ENCODE measurements at places on chromosomes 7 and 10. TPM values are rescaled to one million over a fixed set of nuclear protein-coding genes. Genes with fewer than 3 reads are reported as not detected.
A peak's percentile ranks its signal among the peaks of the same experiment; 100 is the strongest.

GRCh38 chr7:99497766-99498545 lies 2.1 kb downstream of the ZNF394 start:
- peaks cover 17% of the 10 kb centered on the region for H3K4me1 ChIP-seq
- H3K27ac ChIP-seq = no peak overlapping the region
- H3K27me3 ChIP-seq = no peaks in the 10 kb centered on the region
- peak overlapping the region; percentile 94 for H3K4me3 ChIP-seq

DNA sequence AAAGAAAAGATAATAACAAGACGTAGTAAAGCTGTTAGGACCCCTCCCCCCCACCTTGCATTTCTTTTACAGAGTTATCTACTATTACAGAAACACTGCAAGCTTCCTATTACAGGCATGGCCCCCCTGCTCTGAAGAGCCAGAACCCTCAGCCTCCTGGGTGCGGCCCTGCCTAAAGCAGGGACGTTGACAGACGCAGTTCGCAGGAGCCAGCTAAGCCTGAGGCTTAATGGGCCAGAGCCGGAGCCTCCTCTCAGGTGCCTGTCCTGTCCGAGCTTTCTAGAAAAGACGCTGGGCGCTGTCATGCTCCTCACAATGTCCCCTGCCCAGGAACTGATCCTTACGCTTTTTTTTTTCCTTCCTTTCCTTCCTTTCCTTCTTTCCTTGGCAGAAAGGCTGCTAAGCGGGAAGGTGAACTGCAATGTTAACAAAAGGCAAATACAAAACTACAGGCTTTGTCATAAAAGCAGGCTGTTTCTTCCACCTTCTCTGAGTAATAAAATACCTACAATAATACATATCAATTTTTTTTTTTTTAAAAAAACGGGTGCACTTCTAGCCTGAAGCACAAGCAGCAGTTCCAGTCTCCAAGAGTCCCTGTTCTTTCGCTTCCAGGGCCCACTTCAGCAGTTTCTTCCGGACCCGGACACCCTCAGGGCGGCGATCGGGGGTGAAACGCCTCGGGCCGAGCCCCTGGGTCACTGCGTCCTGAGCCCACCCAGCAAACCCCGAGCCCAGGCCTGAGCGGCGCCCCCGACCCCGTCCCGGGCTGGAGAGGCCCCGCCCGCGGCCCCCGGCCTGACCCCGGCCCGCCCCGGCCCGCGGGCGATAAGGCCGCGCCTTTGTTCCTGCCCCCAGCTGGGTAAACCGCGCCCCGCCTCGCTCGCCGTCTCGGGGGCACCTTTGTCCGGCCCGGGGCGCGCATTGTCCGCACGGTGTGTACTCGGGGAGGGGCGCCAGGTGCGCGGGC lies 11.2 kb downstream of the MNX1 start:
- DNase-seq = no peak
- H3K27ac ChIP-seq = no peak overlapping the region
- H3K4me3 ChIP-seq = no peak overlapping the region
- no peaks in the 10 kb centered on the region for H3K36me3 ChIP-seq
- H3K4me1 ChIP-seq = peaks cover 17% of the 10 kb centered on the region

DNA sequence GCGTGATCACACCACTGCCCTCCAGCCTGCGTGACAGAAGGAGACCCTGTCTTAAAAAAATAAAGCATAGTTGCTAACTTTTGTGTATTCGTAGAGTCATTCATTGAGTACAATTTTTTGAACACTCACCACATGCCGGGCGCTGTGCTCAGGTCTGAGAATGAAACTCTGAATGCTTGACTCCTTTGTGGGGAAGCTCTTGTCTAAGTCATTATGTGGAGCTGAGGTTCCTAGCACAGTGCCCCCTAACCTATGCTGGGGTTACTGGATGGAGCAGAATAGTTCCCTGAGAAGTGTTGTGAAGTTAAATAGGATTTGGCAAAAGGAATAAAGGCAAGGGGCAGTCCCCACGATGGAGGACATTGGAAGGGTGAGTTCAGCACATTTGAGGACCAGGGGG lies 123.3 kb downstream of the CELF2 start:
- no peak overlapping the region for H3K4me3 ChIP-seq
- no peaks in the 10 kb centered on the region for H3K36me3 ChIP-seq
- H3K27ac ChIP-seq = no peak overlapping the region
- no peaks in the 10 kb centered on the region for H3K27me3 ChIP-seq
- no peak for DNase-seq

- H3K4me1 ChIP-seq = no peaks in the 10 kb centered on the region
- no peak overlapping the region for H3K4me3 ChIP-seq
- H3K36me3 ChIP-seq = no peaks in the 10 kb centered on the region
- H3K27me3 ChIP-seq = no peaks in the 10 kb centered on the region
These were observed 65.7 kb downstream of the GTF2IRD1 start for GRCh38 chr7:74519395-74519794.

DNA sequence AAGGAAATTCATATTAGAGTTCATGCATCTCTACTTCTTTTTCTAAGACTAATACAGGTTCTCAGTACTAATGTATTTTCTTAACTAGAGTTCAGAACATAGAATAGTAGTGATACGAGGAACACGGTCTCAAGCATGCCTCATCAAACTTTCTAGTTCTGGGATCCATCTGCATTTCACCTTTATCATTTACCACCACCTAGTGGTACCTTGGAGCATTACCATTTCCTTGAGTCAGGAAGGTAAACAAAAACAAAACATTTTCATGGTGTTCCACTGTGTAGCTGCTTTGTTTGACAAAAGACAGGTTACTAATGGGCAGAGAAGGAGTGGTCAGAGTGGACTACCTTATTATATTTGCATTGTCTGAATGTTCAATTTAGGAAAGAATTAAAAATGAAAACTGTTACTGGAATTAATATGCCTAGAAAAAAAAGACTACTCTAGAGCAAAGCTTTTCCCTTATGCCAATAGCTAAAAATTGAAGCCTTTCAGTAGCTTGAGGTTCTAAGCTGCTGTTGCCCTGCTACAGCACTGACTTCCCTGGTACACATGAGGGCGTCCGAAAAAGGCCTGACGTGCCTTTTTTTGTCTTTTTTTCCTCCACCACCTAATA lies 44.5 kb downstream of the STARD3NL start:
- no peak overlapping the region for H3K27ac ChIP-seq
- H3K4me3 ChIP-seq = no peak overlapping the region
- H3K4me1 ChIP-seq = no peaks in the 10 kb centered on the region
- peak; percentile 84 for DNase-seq

- DNase-seq = no peak
- H3K4me3 ChIP-seq = no peak overlapping the region
These were observed 10.0 kb downstream of the GLI3 start for GRCh38 chr7:42227021-42227420.

DNA sequence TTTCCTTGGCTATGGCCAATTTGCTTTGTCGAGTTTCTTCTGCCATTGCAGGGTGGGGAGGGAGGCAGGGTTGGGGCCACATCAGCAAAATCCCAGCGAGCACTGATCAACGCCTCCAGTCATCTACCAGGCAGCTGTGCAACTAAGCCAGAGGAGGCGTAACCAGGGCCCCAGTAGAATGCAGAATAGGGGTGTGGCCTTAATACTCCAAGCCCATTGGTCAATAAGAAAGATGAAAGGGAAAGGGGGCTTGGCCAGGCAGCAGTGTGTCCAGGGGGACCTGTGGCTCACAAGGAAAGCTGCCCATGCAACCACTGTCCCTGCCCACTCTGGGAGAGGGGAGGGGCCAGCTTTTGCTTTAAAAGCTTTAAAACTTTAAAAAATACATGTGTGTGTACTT lies 21.5 kb upstream of the GGCT start:
- H3K27me3 ChIP-seq = no peaks in the 10 kb centered on the region
- no peaks in the 10 kb centered on the region for H3K4me1 ChIP-seq
- H3K36me3 ChIP-seq = no peaks in the 10 kb centered on the region
- H3K4me3 ChIP-seq = no peak overlapping the region
- H3K27ac ChIP-seq = no peak overlapping the region
- DNase-seq = peak; percentile 54

DNA sequence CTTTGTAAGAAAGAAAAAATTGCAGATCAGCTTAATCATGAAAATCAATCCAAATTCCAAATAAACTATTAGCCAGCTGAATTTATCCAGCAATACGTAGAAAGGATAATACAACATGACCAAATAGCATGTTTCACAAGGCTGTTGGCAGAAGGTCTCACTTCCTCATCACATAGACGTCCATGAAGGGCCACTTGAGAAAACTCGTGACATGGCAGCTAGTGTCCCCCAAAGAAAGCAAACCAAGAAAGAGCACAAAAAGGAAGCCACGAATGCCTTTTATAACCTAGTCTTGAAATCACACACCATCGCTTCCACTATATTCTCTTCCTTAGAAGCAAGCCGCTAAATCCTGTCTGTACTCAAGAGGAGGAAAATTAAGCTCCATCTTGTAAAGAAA lies 105.6 kb upstream of the NRBF2 start:
- no peaks in the 10 kb centered on the region for H3K4me1 ChIP-seq
- no peaks in the 10 kb centered on the region for H3K36me3 ChIP-seq
- no peak overlapping the region for H3K4me3 ChIP-seq
- H3K27me3 ChIP-seq = no peaks in the 10 kb centered on the region
- H3K27ac ChIP-seq = no peak overlapping the region

DNA sequence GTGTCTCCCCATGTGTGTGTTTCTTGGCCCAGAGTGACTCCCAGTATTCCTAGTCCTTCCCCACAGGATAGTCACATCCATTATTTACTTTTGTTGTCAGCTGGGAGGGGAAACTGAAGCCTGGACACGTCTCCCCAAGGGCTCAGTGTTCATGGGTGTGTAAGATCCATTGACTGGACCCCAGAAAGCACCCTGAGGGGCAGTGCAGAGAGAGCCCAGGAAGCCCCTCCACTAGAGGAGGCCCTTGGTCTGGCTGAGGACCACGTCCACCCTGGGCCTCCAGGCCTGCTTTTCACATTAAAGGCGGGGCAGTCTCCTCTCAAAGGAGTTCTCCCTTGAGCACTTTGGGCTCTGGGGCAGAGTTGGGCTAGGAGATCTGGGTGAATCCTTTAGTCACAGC lies 21.3 kb downstream of the ZNF783 start:
- no peak overlapping the region for H3K4me3 ChIP-seq
- H3K36me3 ChIP-seq = peaks cover 14% of the 10 kb centered on the region
- no peak overlapping the region for H3K27ac ChIP-seq
- no peaks in the 10 kb centered on the region for H3K27me3 ChIP-seq
- H3K4me1 ChIP-seq = no peaks in the 10 kb centered on the region
- no peak for DNase-seq

DNA sequence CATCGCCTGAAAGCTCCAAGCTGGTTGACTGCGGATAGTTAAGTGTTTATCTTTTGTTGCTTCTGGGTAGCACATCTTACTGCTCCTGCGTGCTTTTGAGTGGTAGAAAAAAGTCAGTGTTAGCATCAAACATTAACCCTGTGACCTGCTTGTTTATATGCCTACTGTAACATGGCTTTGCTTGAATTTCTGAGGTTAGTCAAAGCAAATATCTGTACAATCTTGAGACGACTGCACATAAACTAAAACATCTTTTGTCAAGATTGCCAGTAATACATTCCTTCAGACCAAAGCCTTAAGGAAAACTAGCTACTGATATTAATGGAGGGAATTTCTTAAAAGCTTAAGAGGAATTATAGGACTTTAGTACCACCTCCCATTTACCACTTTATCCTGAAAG lies 163.7 kb downstream of the BAMBI start:
- no peak overlapping the region for H3K27ac ChIP-seq
- no peak for DNase-seq
- no peaks in the 10 kb centered on the region for H3K27me3 ChIP-seq
- H3K36me3 ChIP-seq = no peaks in the 10 kb centered on the region
- no peaks in the 10 kb centered on the region for H3K4me1 ChIP-seq

DNA sequence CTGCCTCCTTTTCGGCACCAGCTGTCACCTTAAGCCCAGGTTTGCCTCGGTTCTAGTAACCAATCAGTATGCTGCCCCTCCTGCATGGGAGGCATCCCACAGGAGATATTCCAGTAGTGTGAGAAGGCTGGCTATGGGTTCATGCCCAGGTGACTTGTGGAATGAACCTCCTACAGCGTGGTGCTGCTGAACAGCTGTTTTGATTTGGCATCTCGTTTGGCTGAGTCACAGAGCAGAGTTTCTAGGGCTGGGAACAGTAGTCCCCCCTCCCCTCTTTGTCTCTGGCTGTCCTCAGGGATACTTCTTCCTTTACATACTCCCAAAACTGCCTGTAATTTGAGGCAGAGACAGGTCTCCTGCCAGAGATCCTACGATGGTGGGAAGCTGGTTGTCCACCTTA lies 16.1 kb downstream of the R3HCC1L start:
- H3K4me1 ChIP-seq = no peaks in the 10 kb centered on the region
- no peaks in the 10 kb centered on the region for H3K27me3 ChIP-seq
- peaks cover 8% of the 10 kb centered on the region for H3K36me3 ChIP-seq
- no peak for DNase-seq
- H3K27ac ChIP-seq = no peak overlapping the region

DNA sequence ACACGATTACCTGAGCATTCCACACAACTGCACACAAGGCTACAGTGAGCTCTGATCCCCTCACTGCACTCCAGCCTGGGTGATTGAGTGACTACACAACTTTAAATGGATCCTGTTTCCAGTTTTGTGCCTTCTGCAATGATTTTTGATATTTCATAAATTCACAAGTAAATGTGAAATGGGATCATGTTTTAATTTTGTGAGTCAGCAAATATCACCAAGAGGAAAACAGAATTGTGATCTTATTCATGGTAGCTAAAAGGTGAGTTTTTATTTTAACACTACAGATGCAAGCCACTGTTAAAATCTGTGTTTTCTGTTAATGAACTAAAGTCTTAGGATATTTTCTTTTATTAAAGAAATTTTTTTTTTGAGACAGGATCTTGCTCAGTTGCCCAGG lies 11.4 kb downstream of the ICA1 start:
- H3K27ac ChIP-seq = no peak overlapping the region
- no peaks in the 10 kb centered on the region for H3K27me3 ChIP-seq
- H3K4me1 ChIP-seq = no peaks in the 10 kb centered on the region
- no peak overlapping the region for H3K4me3 ChIP-seq
- no peak for DNase-seq
- no peaks in the 10 kb centered on the region for H3K36me3 ChIP-seq

DNA sequence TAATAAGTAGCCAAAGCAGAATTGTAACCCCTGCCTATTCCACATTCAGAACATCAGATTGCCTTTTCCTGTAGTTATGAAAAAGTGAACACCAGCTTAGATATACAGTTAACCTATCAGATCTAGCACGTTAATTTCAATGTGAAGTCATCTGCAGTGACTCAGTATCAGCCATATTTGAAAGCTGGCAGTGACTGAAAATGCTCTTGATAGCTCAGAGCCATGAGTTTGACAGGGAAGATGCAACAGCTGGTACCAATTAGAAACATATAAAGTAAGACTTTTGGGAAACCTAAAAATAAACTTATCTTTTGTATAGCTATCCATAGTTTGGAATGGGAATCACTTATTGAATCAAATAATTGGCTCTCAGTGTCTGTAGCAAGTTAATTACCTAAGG lies 284.1 kb upstream of the NPSR1 start:
- no peaks in the 10 kb centered on the region for H3K36me3 ChIP-seq
- H3K4me1 ChIP-seq = no peaks in the 10 kb centered on the region
- H3K27ac ChIP-seq = no peak overlapping the region
- H3K4me3 ChIP-seq = no peak overlapping the region

FXYD4 gene
- total RNA-seq = not detected

IRF5 gene
- total RNA-seq = 11.5 TPM

RSPH10B2 gene
- 5.2 TPM for total RNA-seq

MIOS gene
- total RNA-seq = 89.1 TPM

UCN3 gene
- total RNA-seq = not detected

EPO gene
- not detected for total RNA-seq

PPP1R17 gene
- total RNA-seq = 7.9 TPM

PTF1A gene
- total RNA-seq = not detected

NUTM2E gene
- total RNA-seq = 0.19 TPM

IQUB gene
- 0.22 TPM for total RNA-seq

CYP51A1 gene
- total RNA-seq = 201 TPM

TAS2R5 gene
- 2.5 TPM for total RNA-seq

Measured in Karpas-422 (cell line).